ENCODE measurements at places on chromosomes 5 and 9. TPM values are rescaled to one million over a fixed set of nuclear protein-coding genes. Genes with fewer than 3 reads are reported as not detected.

The FUBP3 gene
- 17.9 TPM for total RNA-seq

The TRIM41 gene
- total RNA-seq = 33.6 TPM

The RAB14 gene
- 43.6 TPM for total RNA-seq

The CORO2A gene
- 0.10 TPM for total RNA-seq

The PCDHGA4 gene
- total RNA-seq = 2.4 TPM

The AGXT2 gene
- total RNA-seq = not detected

The KCNV2 gene
- not detected for total RNA-seq

GRCh38 chr5:14229181-14229580, 86.0 kb downstream of the TRIO start:
- H3K36me3 ChIP-seq = no peaks in the 10 kb centered on the region
- H3K4me1 ChIP-seq = peaks cover 57% of the 10 kb centered on the region
- no peak overlapping the region for H3K4me3 ChIP-seq

DNA sequence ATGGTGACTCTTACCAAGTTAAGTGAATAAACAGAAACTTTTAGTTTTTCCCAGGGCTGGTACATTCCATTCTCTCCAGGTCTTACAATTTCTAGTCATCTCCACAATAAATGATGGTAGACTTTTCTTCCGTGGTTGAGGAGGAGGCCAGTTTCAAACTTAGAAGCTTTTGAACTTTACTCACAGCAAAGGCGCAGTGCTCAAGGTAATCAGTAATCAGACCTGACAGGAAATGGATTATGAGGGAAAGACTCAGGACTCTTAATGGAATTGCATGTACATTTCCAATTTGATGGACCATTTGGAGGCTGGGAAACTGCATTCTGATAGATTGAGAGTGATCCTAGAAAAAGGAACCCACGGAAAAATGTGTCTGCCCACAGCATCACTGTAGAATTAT, 93.7 kb downstream of the SNCAIP start:
- no peaks in the 10 kb centered on the region for H3K36me3 ChIP-seq
- DNase-seq = no peak
- no peak overlapping the region for H3K27ac ChIP-seq

GRCh38 chr5:41156739-41157138, 56.6 kb downstream of the C6 start:
- no peak for DNase-seq
- H3K36me3 ChIP-seq = no peaks in the 10 kb centered on the region
- no peak overlapping the region for H3K27ac ChIP-seq
- no peak overlapping the region for H3K4me3 ChIP-seq
- no peaks in the 10 kb centered on the region for H3K4me1 ChIP-seq

DNA sequence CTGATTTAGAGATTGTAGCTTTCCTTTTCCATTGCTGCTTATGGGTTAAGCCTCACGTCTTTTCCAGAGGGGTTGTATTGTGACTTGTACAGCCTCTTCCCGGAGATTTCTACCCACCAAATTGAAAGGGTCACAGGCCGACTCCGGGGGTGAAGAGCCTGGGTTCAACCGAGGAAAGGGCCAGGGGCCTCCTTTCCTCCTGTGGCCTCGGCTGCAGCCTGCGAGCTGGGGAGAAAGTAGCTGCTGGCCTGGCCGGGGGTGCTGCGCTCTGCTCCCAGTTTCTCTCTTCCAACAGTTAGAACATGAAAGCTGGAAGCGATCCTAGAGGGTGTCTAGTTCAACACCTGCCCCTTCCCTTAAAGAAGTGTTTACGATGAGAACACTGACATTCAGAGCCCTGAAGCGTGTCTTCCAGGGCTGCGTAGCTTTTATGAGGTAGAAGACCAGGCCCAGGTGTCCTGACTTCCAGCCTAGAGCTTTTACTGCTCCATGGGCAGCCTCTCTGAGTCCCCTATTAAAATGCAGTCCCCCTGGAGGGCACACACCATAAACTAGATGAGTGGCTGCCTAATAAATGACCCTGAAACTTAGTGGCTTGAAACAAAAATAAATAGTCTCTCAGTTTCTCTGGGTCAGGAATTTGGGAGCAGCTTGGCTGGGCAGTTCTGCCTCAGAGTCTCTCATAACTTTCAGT, 56.9 kb downstream of the ACER2 start:
- no peaks in the 10 kb centered on the region for H3K27me3 ChIP-seq
- DNase-seq = no peak
- no peak overlapping the region for H3K27ac ChIP-seq
- H3K36me3 ChIP-seq = no peaks in the 10 kb centered on the region
- no peaks in the 10 kb centered on the region for H3K4me1 ChIP-seq

DNA sequence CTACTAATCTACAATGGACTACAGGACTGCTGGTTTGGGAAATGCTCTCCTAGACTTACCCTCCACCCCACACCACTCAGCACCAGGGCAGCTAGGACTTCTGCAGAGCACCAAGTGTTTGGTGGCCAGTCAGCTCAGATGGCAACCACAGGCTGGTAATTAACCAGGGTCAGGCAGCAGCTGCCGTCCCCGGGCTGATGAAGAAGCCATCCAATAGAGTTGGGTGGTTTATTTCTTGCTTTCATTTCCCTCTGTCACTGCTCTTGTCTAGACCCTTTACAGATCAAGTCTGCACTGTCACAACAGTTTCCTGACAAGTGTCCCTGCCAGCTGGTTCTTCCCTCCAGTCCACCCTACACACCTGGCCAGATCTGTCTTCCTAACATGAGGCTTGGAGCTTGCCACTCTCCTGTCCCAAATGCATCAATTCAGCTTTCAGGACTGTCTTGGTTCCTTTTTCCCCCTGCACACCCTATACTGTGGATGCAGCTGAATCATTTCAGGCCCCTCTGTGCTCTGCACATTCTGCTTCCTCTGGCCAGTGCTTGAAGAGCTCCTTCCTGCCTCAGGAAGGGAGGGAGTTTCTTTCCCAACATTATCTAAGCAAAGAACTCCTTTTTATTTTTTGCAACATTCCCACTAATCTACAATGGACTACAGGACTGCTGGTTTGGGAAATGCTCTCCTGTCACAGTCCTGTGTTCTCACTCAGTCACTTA, 30.2 kb upstream of the HSPA9 start:
- no peak overlapping the region for H3K4me3 ChIP-seq
- H3K27me3 ChIP-seq = peaks cover 2% of the 10 kb centered on the region
- no peak for DNase-seq
- H3K27ac ChIP-seq = no peak overlapping the region
- no peaks in the 10 kb centered on the region for H3K36me3 ChIP-seq

GRCh38 chr5:38825494-38825893, 20.3 kb upstream of the OSMR start:
- H3K27ac ChIP-seq = no peak overlapping the region
- DNase-seq = no peak
- no peak overlapping the region for H3K4me3 ChIP-seq
- peaks cover 4% of the 10 kb centered on the region for H3K36me3 ChIP-seq
- no peaks in the 10 kb centered on the region for H3K4me1 ChIP-seq

Measured in psoas muscle (tissue), 8 donors.